Activated CD4-positive, alpha-beta T cell treated with anti-CD3 and anti-CD28 coated beads for 36 hours (primary cell): ENCODE measurements at places on chromosomes 16 and 17. TPM values are rescaled to one million over a fixed set of nuclear protein-coding genes. Genes with fewer than 3 reads are reported as not detected.

The TERB1 gene
- total RNA-seq: not detected

The KRT28 gene
- total RNA-seq: not detected

The HS3ST3A1 gene
- 0.27 TPM for total RNA-seq

The CCDC200 gene
- total RNA-seq: not detected

The JPH3 gene
- 0.19 TPM for total RNA-seq

The IL17C gene
- 0.18 TPM for total RNA-seq

The ASPSCR1 gene
- 23.3 TPM for total RNA-seq

The FBXL19 gene
- 31.4 TPM for total RNA-seq

The ZNF205 gene
- 0.32 TPM for total RNA-seq
